Testis (tissue), 5 donors: ENCODE measurements at places on chromosomes 11 and 22. TPM values are rescaled to one million over a fixed set of nuclear protein-coding genes. Genes with fewer than 3 reads are reported as not detected.

DNA sequence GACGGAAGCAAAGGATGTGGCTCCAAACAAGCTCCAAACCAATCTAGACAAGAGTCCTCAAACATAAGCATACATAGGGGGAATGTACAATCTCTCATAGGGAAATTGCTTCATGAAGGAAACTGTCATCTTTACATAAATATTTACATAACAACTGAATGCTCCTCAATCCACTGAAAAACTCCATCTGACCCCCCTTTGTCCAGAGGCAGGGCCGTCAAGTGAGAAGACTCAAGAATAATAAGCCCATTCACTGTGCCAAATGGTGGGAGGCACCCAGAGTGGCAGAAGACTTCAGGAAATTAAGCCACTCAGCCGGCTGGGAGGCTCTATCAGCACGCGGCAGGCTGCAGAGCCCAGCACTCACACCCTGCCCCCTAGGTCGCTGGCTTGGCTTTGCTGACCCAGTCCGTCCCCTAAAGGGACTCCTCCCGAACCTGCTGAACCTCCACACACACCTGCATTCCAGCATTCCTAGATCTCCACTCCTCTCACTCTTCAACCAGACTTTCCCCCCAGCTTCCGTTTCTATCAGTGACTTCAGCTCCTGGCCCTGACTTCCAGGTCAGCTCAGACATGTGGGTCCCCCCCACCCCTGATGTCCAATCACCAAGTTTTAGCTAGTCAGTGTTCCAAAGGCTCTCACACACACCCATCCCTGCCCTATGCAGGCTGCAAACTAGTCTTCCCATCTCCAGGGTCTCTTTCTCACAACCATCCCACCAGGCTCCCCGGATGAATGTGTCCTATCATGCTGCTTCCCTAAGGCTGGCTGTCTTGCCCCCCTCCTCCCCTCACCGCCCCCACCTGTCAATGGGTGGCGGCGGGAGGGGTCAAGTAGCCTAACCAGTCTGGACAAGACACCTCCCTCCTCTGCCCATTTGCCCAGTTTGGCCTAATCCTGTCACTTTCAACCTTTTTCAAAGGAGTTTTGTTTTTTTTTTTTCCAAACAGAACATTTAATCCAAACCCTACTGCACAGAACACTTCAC, 11.3 kb downstream of the VPS37C start:
- DNase-seq = peak; percentile 76

- no peak for DNase-seq
These were observed 4.0 kb upstream of the PHF21A start for GRCh38 chr11:46125284-46125683.

- no peak for DNase-seq
These were observed 907.1 kb downstream of the DLG2 start for GRCh38 chr11:84719935-84720577.

DNA sequence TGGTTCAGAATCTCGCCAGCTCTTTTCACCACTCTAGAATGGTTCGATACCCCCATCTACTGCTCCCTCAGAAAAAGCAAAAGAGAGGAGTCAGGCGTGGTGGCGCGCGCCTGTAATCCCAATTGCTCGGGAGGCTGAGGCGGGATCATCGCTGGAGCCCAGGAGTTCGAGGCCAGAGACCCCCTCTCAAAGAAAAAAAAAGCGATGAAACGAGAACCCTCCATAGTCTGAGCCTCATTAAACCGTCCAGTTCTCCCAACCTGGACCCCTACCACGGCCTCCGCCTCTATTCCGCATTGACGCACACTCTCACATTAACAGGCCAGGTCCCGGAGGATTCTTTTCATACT, 439 bp downstream of the SPA17 start:
- DNase-seq = peak; percentile 23

DNA sequence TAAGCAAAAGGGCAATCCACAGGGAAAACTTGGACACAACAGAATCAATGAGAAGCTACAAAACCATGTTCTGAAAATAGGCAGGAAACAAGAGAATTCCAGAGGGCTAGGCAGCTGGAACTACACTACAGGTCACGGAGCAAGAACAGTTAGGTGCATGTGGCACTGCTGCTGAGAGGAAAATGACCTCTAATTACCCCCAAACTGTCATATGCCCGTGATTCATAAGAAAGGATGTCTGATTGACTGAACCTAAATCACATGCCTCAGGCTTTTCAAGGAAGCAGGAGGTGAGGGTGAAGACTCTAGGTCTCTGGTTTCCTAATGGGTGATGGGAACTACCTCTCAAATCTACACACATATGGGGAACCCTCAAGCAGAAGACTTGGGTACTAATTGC, 17.9 kb upstream of the RRAS2 start:
- no peak for DNase-seq

DNA sequence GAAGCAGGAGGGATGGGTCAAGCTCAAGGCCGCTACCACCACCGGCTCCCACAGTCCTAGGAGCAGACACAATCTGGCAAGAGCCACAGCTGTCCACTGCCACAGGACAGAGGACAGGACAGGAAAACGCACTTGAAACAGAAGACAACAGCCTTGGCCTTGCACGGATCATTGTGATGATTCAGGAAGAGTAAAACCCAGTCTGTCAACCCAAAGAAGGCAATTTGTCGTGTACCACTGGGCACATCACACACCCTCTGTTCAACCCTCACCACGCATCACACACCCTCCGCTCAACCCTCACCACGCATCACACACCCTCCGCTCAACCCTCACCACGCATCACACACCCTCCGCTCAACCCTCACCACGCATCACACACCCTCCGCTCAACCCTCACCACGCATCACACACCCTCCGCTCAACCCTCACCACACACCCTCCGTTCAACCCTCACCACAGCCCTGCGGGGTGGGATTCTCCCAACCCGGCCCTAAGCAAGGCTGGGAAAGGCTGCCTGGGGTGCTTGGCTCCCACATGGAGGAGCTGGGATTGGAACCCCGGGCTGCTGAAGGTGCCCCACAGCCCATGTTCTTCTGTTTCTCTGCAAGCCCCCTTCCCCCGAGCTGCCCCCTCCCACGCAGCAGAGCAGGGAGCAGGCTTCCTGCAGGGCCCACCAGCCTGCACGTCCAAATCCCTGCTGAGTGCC, 11.3 kb upstream of the CDC42BPG start:
- no peak for DNase-seq

DNA sequence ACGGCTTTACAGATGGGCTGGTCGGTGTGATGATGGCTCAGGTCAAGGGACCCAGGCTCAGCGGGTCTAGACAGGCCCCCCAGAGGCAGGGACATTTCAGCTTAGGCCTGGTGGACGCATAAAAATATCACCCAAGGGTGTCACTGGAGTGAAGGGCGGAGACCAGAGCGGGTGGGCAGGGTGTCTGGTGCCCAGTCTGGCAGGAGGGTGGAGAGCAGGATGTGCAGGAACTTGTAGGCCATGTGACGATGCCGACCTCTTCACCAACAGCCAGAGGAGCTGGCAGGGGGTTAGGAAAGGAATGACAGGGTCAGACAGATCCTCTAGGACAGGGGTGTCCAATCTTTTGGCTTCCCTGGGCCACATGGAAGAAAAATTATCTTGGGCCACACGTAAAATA, 4.5 kb downstream of the MAPK8IP1 start:
- no peak for DNase-seq

DNA sequence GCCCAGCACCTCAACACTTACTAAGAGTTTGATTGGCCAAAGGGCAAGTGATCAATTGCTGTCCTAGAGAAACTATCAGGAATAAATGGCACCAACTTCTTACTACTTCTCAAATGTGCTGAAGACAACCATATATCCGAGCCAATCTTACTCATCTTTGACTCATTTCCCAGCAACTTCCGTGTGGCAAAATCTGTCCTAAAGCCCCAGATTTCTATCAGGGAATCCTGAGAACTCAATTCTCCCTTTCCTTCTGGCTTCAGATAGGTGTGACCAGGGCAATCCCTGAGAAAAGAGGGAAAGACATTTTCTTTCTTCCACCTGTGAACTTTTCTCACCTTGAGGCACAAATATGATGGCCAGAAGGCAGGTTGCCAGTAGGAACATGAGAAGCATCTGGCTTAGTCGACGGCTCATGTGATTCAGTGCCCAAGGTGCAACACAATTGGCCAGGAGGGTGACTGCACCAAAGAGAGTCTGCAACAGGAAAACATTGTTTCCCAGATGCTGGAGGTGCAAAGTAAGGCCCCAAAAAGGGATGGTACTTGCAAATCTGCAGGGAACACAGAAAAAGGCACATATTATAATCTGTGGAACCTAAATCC, 21.8 kb upstream of the SLC22A24 start:
- no peak for DNase-seq

GRCh38 chr11:76267556-76267955, 61.3 kb upstream of the WNT11 start:
- DNase-seq = no peak

DNA sequence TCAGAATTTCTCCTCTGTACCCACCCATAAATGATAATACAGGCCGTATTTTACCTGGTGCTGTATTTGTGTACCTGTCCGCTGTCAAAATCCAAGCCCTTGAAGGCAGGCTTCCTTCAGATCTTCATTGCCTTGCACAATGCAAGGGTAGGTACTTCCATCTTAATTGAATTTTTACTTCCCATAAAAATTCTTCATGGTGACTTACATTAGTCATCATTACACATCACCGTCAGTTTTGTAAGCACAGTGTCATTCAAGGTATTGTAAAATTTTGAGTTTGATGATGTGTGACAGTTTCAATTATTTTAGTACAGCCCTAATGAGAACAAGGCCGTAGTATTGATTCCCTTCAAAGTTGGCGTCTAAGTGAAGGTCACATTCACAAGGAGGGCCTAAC, 770 bp upstream of the TSG101 start:
- DNase-seq = no peak

DNA sequence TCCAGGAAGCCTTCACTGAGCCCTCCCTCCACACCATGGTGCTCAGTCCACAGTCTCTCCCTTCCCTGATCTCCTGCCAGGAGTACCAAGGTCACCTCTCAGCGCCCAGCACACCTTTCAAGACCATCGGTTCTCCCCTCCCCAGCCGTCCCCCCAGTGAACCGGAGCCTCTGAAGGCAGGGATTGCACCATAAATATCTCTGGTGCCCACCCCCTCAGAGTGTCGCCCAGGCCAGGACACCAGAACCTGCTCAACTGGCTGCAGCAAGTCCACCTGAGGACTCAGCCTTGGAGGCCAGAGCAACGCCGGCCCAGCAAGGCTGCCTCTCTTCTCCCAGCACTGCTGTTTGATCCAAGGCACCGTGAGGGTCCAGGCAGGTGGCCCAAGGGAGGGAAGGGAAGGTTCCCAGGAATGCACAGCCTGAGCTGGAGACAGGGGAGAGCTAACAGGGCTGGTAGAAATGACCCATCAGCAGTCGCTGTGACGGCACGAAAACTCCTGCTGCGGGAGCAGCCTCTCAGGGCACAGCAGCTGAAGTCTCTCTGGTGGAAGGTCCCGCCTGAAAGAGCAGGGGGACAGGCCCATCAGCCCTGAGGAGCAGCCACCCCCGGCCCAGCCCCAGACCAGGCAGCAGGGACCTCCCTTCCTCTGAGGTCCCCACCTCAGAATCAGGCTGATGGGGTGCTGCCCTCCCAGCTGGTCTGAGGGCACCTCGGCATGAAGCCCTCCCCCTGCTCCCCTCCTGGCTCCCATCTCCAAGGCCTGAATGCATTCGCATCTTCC, 80.3 kb downstream of the BUD13 start:
- no peak for DNase-seq

GRCh38 chr11:72759468-72759985, 7.3 kb upstream of the ARAP1 start:
- DNase-seq = no peak

DNA sequence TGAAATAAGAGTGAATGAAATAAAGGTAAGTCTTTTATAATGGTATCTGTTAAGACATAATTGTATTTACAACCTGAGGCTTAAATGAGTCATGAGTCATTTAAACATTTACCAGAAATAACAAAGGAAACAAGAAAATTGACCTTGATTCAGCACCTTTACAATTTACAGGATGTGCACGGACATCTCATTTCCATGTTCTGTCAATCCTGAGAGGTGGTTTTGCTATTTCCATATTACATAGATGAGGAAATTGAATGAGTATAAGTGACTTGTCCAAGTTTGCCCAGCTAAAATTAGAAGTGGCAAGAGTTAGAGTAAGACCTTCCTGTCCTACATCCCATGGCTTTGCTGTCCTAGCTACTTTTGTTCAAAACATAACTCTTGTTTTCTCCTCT, 89.1 kb downstream of the TRIM44 start:
- DNase-seq = no peak

KLHDC7B gene
- 0.24 TPM for total RNA-seq

ROBO4 gene
- total RNA-seq = 5.7 TPM

UVRAG gene
- 22.4 TPM for total RNA-seq

NAALAD2 gene
- total RNA-seq = 89.3 TPM

MPPED1 gene
- 4.1 TPM for total RNA-seq

SIDT2 gene
- 129 TPM for total RNA-seq

C11orf91 gene
- total RNA-seq = not detected

ATG13 gene
- total RNA-seq = 203 TPM

PANX3 gene
- 0.43 TPM for total RNA-seq
